RWPE2 (cell line): ENCODE measurements at places on chromosomes 16 and 17.

- DNase-seq = no peak
Measured at GRCh38 chr16:56647641-56648431, 3.9 kb upstream of the MT1B start.

DNA sequence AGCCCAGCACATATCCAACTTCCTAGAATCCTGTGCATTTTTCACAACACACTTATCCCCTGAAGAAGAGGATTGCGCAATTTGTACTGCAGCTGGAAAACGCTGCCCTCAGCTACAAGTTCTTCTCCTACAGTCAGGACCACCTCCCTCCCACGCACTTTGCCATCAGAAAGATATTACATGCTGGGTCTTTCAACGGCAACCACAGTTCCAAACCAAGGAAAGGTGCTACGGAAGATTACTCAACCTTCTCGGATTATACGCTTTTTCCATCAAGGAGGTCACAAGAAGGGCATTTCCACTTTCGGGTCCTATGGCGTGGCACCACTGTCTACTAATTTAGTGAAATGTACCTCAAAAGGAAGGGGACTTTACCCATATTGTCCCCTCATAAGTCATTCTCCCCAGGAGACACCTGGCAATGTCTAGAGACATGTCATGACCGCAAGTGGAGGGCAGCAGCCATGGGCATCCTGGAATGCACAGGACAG is 35.2 kb downstream of the USP7 start:
- no peak for DNase-seq

GRCh38 chr17:75842963-75843576 is 1.1 kb downstream of the UNC13D start:
- DNase-seq = no peak

DNA sequence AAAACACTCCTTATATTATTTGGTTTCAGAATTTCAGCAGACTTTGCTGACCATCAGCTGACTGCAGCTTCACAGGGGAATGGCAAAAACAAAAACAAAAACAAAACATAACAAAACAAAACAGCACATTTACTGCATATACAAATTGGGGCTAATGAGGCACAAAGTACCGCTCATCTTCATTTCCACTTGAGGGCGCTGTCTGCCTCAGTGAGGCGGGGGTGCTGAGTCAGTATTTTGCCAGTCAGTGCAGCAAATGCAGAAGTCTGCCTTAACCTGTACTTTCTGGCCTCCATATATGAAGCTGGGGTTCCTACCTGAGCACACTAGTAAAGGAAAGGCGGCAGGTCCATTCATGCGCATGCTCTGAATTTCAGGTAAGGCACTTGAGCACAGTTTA is 13.5 kb upstream of the DYNLRB2 start:
- DNase-seq = no peak

DNA sequence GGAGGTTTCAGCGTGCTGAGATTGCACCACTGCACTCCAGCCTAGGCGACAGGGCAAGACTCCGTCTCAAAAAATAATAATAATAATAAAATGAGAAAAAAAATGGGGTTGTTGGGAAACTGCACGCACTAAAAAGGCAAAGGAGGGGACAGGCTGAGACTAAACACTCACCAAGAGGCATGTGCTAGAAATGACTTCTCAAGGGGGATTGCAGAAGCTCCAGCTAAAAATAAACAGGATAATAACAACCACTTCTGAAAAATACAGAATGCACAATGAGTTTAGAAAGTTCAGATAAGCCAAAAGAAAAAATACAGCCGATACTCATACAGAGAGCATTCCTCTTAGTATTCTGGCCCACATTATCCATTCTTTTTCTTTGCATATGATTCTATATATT is 15.1 kb upstream of the TIMP2 start:
- DNase-seq = no peak

DNA sequence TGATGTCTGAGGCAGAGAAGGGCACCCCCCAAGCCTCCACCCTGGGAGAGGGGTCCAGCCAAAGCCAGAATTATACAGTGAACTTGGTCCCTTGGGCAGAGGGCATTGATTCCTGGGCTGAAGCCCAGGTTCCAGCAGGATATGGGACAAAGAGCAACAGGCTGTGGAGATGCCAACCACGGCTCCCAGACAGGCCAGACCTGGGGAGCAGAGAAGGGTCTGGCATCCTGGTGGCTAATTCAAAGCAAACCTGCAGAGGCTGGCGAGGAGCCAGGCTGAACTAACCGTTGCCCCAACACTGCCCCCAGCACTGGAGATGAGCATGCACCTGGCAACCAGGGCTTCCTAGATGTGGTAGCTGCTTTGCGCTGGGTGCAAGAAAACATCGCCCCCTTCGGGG is 3.0 kb downstream of the CES3 start:
- no peak for DNase-seq

- no peak for DNase-seq
Measured at GRCh38 chr17:4599505-4600281, 15.4 kb downstream of the SMTNL2 start.

DNA sequence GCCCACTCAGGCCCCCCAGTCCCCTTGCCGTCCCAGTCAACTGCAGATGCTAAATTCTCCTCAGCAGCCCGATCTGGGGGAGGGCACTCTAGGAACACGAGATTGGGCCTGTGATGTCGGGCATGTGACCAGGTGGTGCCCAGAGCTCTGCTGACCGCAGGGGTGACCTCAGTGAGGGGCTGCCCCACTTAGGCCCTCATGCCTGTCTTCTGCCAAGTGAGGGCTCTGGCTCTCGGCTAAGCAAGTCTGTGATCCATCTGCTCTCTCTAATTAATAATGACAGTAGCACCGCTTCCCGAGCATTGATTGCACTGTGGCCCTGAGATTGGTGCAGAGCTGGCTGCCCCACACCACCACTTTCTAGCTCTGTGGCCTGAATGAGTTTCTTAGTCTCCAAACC is 138.8 kb downstream of the MRM1 start:
- no peak for DNase-seq

DNA sequence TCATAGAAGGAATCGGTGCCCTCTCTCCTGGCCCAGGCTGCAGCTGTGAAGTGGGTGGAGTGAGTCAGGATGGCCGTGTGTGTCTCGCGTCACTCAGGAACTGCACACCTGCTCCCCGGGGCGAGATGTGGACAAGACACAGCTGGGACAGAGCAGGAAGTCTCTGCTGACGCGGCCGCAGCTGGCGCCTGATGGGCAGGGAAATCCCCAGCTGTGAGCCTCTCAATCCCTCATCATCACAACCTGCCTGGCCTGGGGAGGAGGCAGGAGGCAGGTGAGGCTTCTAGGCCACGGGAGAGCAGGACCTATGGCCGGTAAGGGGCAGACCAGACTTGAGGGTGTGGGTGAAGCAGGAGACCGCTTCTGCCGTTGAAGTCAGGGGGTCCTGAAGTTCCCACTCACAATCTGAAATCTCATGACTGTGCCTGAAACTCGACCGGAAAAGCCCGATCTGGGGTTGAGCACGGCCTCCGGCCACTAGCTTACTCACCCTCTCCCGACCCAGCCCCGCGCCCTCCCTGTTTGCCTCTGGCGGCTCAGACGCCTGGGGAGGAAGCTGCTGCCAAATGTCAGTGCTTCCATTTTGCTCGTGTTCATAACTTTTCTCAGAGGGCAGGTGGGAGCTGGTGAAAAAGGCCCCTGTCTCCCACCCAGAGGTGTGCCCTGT is 1.1 kb upstream of the TRPV3 start:
- peak; percentile 86 for DNase-seq

DNA sequence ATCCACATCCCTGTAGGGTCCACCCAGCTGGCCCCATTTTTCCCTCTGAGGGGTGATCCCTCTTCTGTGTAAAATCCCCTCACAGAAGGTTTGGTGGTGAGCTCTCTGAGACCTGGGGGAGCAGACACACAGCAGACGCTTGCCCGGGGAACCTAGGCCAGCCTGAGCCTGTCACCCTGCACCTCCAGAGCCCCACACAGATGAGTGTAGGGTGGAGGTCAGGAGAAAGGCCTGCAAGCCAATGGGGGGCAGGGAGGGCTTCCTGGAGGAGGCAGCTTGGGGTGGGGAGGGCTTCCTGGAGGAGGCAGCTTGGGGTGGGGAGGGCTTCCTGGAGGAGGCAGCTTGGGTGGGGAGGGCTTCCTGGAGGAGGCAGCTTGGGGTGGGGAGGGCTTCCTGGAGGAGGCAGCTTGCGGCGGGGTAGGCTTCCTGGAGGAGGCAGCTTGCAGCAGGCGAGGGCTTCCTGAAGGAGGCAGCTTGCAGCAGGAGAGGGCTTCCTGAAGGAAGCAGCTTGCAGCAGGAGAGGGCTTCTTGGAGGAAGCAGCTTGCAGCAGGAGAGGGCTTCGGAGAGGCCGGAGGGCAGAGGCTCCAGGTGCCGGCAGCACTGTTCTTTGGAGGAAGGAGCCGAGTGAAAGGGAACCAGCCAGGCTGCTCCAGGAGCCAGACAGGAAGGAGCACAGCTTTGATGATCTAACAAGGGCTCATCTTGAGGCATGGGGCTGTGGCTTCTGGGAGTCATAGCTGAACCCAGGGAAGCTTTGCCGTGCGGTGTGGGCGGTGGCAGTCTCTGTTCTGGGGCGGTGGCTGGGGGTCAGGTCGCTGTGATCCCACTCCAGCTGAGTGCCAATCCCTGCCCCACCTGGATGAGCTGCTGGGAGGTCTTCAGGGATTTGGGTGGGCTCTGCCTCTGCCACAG is 83.7 kb upstream of the ZNF469 start:
- DNase-seq = peak; percentile 54

DNA sequence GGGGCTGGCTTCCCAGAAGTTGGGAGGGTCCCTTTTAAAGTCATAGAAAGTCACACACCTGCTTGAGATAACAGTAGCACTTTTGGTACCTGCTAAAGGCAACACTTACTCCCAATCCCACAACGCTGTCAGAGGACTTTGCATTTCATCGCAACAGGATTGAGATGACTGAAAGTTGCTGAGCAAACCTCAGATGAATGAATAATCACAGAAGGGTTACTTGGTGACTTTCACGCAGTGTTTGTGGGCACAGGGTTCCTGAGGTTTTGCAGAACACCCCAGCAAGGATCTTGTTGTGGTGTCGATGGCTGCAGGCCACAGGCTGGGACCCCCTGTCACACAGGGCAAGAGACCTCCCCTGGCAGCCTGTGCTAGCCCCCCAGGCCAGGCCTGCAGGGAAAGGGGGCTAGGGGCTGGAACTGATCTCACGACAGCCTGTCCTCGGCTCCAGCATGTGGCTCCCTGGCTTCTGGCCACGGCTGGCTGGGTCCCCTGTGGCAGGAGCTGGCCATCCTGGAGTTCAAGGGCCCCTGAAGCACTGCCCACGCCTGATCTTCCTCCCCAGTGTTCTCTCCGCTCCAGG is 79.4 kb upstream of the CBX4 start:
- DNase-seq = no peak

- DNase-seq = no peak
Measured at GRCh38 chr17:44969144-44969780, 1.2 kb upstream of the C1QL1 start.

- DNase-seq = no peak
Measured at GRCh38 chr17:2723505-2723996, 12.0 kb upstream of the CLUH start.

- peak; percentile 32 for DNase-seq
Measured at GRCh38 chr17:17061516-17061915, 19.3 kb downstream of the MPRIP start.

DNA sequence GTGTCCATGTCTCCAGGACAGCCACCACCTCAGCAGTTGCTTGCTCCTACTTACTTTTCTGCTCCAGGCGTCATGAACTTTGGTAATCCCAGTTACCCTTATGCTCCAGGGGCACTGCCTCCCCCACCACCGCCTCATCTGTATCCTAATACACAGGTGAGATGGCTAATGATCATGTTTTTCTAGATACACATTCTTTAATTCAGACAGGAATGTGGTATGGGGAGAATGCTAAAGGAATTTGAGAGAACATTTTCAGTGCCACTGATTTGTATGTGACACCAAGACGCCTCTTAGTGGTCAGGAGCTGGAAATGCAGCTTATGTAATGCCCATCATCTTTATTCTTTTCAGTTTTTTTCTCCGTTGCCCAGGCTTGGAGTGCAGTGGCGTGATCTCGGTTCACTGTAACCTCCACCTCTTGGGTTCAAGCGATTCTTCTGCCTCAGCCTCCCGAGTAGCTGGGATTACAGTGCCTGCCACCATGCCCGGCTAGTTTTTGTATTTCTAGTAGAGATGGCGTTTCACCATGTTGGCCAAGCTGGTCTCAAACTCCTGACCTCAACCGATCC is 8.9 kb upstream of the RAPGEFL1 start:
- DNase-seq = no peak

DNA sequence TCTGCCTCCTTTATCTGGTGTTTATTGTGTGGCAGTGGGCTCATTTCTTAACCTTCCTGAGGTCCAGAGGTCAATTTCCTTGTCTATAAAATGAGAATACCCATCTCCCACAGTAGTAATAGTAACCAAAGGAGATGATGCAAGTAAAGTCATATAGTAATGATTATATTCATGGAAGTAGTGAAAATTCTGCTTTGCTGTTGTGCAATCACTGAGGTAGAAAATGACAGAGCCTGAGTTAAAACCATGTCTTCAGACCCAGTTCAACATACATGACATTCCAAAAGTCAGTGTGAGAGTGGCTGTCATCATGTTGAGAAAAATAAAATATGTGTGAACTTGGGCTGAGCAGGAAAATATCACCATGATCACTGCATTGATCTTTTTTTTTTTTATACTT is 864 bp upstream of the UMOD start:
- DNase-seq = no peak

- no peak for DNase-seq
Measured at GRCh38 chr17:77774182-77774581, 184.3 kb upstream of the TNRC6C start.

DNA sequence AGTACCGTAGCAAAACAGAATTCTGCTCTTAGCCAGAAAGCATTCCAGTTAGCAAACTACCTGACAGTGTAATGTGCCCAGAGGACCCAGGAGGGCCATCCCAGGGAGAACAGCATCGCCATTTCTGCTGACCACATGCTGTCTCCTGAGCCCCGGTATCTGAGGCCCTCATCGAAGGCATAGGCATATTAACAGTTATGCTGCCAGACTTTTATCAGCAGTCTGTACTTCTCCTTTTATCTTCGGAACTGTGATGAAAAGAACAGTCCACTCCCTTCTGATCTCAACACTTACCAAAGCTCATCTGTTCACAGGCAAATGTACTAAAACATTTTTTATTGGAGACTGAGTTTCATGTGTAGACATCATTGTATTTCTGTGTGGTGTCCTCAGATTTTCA is 236.4 kb downstream of the PRKCA start:
- DNase-seq = no peak

DNA sequence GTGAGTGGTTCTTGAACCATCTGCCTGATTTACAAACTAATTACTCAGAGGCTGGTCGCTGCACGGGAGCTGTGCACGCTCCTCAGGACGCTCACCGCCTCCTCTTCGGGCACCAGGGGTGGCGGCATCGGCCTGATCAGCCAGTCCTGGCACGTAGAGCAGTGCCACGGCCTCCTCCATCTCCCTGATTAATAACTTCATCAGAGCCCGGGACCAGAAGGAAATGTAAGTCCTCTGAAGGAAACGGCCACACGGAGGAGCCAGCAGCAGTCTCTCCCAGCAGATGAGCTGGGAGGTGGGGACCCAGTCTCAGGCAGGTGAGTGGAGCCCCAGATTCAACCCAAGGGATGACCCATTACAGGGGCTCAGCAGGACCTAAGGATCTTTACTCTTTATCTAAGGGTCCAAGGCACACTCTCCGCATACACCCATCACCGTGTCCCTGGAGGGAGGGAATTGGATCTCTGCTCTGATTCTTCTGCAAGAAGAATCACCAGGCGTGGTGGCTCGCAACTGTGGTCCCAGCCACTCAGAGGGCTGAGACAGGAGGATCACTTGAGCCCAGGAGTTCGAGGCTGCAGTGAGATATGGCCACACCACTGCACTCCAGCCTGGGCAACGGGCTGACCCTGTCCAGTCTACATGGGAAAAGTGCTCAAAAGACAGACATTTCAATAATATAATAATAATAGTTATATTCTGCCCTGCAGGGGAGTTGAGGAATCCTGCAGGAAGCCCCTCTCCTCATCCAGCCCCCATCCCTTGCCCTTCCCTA is 366.5 kb downstream of the SEC14L1 start:
- no peak for DNase-seq
